ENCODE measurements at places on chromosomes 2 and 18. TPM values are rescaled to one million over a fixed set of nuclear protein-coding genes. Genes with fewer than 3 reads are reported as not detected.

GRCh38 chr18:34049511-34049910, 175.2 kb downstream of the NOL4 start:
- DNase-seq: no peak

GRCh38 chr2:133377021-133377481, 191.2 kb downstream of the NCKAP5 start:
- no peak for DNase-seq

- no peak for DNase-seq
Observed at GRCh38 chr2:216017365-216017764, 4.0 kb upstream of the MREG start.

The PDCL3 gene
- total RNA-seq: 24.1 TPM

GRCh38 chr18:59660786-59661743, 36.2 kb downstream of the CCBE1 start:
- no peak for DNase-seq

DNA sequence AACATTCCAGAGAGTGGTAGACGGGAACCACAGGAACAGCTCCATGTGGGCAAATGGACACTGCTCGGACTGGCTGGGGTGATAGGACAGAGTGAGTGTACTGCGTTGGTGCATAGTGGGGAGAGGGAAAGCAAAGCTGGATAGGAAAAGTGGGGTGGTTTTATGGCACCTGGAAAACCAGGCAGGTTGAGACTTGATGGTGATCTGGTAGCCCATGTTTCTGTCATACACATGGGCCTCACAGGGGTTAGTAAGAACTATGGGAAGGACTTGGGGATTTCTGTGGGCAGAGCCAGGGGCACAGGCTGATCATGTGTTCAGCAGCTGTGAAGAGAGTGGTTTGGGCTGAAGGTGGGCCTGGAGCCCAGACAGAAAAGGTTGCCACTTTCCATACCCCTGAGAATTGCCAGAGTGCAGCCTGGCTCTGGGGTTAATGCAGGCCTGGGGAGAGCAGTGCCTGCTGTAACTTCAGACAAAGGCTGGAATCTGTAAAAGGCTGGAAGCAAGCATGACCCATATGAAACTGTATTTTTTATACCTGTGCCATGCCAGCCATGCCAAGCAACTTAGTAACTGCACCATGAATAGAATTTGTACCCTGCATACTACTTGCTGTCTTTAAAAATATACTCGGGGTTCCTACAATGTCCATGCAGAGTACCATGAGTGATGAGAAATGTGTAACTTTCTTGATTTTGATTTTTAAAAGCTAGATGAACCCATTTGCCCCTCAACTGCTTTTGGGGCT, 41.9 kb downstream of the RPIA start:
- DNase-seq: no peak

GRCh38 chr2:171317492-171318125, 116.2 kb downstream of the METTL8 start:
- no peak for DNase-seq

DNA sequence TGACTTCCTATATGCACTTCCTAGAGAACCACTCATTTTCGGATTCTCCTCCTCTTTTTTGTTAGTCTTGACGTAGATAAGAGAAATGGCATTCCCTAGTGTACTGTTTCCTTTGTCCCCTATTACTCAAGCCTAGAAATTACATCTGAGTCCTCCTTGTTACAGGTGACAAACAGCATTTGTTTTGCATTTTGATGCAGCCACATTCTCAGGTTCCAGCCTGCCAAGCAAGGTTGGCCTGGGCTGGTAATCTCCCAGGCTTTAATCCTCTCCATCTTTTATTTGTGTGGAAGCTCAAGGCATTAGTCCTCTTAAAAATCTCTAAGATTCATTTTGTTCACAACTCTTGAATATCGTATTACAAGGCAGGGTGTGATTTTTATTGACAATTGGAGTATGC, 318.0 kb upstream of the NRP2 start:
- no peak for DNase-seq

The TMEM87B gene
- 51.6 TPM for total RNA-seq

The ABCB11 gene
- 0.29 TPM for total RNA-seq

- no peak for DNase-seq
Observed at GRCh38 chr18:39746201-39746600, 2180.6 kb upstream of the CELF4 start.

DNA sequence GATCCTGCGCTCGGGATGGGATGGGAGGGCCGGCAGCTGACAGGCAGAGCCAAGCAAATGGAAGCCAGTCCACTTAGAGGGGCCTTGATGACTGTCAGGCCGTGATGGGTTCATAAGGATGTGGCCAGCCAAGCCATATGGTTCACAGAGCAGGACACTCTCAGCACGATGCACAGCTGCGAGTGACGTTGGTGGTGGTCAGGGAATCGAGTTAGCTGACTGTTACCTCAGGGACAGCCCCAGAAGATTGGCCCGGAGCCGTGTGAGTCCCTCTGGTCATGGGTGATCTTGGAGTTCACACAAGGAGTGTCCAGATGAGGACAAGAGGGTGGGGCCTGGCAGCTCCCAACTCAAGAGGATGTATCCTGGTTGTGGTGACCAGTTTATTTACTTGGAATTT, 70.2 kb downstream of the TPGS2 start:
- DNase-seq: no peak

- no peak for DNase-seq
Observed at GRCh38 chr2:38427054-38427453, 50.0 kb upstream of the ATL2 start.

GRCh38 chr18:66168685-66169235, 417.9 kb downstream of the CDH7 start:
- no peak for DNase-seq

The TCF23 gene
- total RNA-seq: 31.5 TPM

GRCh38 chr2:145792745-145793144, 1272.8 kb upstream of the ZEB2 start:
- DNase-seq: no peak

GRCh38 chr2:135745545-135745944, 3.9 kb downstream of the UBXN4 start:
- DNase-seq: no peak

DNA sequence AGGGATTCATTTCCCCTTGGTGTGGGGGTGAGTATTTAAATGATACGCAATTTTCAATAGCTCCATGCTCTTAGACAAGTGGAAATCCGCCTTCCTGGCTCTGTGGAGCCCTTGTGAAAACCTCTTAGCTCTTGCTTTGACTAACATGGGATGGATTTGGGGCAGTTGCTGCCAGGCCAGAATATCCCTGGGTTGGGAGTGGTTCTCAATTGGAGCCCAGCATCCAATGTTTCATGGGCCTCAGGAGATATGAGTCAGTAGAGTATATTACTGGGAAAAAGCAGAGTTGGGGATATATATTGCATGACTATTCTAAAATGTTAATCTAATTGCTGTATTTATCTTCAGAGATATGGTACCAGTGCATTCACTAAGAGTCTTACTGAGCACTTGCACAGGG, 104.4 kb upstream of the IL1R2 start:
- no peak for DNase-seq

DNA sequence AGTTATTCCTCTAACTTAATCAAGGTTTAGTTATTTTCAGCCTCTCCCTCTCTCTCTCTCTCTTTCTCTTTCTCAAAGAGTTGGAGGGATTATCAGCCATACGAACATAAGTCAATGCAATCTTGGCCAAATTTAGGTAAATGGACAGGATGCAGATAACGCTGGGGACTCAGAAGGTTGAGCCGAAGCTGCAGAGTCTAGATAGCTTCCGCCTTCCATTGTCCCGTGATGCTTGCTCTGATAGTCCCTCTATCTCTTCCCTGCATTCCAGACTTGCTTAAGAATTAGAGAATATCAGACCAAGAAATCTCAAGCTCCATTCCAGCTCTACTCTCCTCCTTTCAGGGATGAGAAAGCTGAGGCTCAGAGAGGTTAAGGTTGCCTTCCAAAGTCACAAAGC, 502.8 kb upstream of the TNP1 start:
- no peak for DNase-seq

DNA sequence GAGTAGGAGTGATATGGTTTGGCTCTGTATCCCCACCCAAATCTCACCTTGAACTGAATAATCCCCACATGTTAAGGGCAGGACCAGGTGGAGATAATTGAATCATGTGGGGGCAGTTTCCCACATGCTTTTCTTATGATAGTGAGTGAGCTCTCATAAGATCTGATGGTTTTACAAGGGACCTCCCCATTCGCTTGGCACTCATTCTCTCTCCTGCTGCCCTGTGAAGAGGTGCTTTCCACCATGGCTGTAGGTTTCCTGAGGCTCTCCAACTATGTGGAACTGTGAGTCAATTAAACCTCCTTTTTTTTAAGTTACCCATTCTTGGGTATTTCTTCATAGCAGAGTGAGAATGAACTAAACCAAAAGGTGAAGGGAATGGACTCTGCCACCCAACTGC, 207.5 kb downstream of the LOXHD1 start:
- no peak for DNase-seq

GRCh38 chr2:154686162-154686561, 12.3 kb upstream of the KCNJ3 start:
- no peak for DNase-seq

The CYP27A1 gene
- 4.1 TPM for total RNA-seq

DNA sequence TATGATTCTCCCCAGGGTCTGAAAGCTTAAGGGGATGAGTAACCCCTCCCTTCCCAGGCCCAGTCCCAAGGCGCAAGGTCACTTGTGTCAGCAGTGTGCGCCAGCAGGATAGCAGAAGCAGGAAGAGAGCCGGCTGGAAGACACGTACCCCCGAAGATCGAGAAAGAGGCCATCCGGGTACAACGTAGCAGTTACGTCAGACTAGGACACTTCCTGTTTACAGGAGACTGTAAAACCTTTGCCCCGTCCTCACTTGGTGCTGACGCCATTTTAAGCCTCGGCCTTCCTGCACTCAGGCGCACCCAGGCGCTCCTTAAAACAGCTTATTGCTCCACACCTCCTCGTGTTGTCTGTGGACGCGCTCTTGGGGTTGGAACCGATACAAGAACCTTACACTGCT, 6.5 kb downstream of the CRYGB start:
- DNase-seq: no peak

GRCh38 chr18:21194871-21195771, 46.9 kb upstream of the GREB1L start:
- no peak for DNase-seq

The ZNF2 gene
- total RNA-seq: 6.0 TPM

The PLEK gene
- 7.5 TPM for total RNA-seq

DNA sequence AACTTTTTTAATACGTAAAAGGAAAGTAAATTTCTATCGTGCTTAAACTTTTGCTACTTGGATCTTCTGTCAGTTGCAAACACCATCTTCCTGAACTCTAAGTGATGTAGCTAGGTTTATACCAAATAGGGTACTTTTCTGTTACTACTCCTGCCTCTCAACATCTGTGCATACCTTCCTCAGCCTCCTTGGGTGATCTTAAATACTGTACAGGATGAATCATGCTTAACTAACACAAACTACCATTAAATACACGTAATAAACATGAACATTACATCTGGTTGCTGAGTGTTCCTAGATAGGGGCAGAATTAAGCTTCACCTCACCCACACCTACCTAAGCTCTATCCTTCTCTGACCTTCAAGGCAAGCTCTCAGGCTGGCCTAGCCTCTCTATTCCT, 398.0 kb downstream of the TXNL1 start:
- no peak for DNase-seq

The DSG1 gene
- not detected for total RNA-seq

The LGALSL gene
- 24.1 TPM for total RNA-seq

DNA sequence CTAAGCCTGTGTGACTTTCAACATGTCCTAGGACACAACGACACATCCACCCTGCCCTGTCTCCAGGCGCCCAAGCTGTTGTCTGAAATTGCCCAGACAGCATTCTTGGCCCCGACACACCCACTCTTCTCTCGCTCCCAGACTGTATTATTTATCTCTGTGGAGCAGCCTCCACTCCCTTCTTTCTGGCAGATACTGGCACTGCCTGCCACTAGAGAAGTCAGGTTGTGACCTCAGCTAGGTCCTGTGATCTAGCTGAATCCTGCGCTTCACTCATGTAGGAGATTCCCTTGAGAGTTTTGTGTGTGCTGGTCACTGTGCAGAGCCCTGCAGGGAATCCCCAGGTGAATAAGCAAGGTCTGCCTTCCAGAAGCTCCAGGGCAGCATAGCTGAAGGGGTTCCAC, 77.1 kb upstream of the TNP1 start:
- no peak for DNase-seq

- peak; percentile 32 for DNase-seq
Observed at GRCh38 chr2:106566050-106566449, 78.9 kb downstream of the CD8B2 start.

GRCh38 chr18:66640431-66640830, 36.5 kb upstream of the CDH19 start:
- DNase-seq: no peak

DNA sequence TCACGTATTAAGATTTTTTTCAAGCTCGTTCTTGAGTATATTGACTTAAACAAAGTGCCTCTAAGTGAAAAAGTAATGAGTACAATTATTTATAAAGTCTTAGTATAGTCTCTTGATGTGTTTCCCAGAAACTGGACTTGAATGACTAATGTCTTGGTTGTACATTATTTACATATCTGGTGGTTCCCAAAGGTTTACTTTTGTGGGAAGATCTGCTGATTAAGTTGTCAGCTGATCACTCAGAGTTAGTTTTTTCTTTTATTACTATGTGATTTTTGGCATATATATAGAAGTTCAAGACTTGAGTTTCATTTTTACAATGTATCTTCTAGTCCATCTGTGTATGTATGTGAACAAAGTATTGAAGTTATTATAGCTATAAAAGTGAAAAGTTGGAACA, 29.5 kb downstream of the RNF144A start:
- no peak for DNase-seq

GRCh38 chr2:227163998-227164762, at the start of the genes COL4A3 and COL4A4:
COL4A3 (plus strand) TSS chr2:227164624; CDS start chr2:227164727, 103 bp downstream.
COL4A4 (minus strand) TSS chr2:227164205; CDS start chr2:227147483, 16,722 bp downstream.
- peak; percentile 23 for DNase-seq

The ERBB4 gene
- 0.26 TPM for total RNA-seq

The GKN2 gene
- not detected for total RNA-seq

DNA sequence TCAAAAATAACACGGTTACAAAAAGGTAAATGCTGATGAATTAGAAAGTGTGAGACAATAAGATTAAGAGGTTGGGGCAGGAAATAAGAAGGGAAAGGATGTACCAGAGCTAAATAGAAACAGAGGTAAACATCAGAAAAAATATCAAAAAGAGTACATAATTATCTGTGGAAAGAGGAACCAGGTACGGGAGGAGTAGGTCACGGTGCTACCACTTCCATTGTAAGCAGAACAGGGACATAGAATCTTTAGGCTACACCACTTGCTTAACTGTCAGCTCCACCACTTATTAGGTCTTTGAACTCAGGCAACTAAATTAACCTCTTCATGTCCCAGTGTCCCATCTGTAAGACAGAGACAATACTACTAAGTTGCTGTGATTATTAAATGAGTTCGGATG, 350.3 kb downstream of the LRATD1 start:
- no peak for DNase-seq

All from uterus (tissue), 4 donors.